Aorta (tissue), 5 donors: ENCODE measurements at places on chromosomes 6 and 20. TPM values are rescaled to one million over a fixed set of nuclear protein-coding genes. Genes with fewer than 3 reads are reported as not detected.

TINAG gene
- not detected for total RNA-seq

IL17A gene
- total RNA-seq = not detected

SPTLC3 gene
- 4.1 TPM for total RNA-seq

SYNGAP1 gene
- 39.4 TPM for total RNA-seq

PPP1R14C gene
- 0.18 TPM for total RNA-seq

SNX9 gene
- 81.5 TPM for total RNA-seq

ELOVL2 gene
- total RNA-seq = 1.5 TPM

SAMD5 gene
- 2.1 TPM for total RNA-seq

DNA sequence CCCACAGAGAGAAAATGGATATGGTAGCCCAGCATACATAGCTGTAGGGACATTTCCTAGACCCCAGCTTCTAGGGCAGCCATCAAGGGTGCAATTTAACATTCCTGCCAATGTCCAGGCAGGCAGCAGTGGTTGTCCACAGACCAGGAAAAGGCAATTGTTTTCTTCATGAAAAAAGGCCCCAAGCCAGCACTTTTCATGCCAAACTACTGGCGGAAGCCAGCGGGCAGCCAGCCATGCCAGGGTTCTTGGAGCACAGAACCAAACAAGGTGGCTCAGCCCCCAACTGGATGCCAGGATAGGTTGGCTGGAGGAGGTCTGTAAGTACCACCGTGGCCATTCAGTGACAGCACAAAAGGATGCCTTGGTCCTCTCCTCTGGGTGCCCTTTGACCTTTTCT is 94.6 kb downstream of the BANF2 start:
- no peak for DNase-seq
- H3K27ac ChIP-seq = no peak overlapping the region
- no peak overlapping the region for H3K4me3 ChIP-seq
- no peaks in the 10 kb centered on the region for H3K27me3 ChIP-seq

DNA sequence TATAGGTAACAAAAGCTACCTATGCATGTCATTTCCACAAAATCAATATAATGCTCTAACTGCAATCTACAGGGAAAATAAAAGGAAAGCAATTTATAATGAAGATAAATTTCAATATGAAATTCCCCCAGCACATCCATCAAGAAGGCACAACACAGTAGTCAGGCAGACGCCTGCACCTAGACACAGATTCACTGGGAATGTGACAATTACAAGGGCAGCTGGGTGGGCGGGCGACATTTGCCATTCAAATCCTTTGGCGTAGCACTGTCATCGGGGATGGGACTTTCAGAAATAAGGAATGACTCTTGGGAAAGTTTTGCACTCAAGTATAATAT is 60.4 kb downstream of the SULF2 start:
- no peak overlapping the region for H3K4me3 ChIP-seq
- H3K4me1 ChIP-seq = peaks cover 4% of the 10 kb centered on the region
- no peak overlapping the region for H3K27ac ChIP-seq
- no peaks in the 10 kb centered on the region for H3K36me3 ChIP-seq

DNA sequence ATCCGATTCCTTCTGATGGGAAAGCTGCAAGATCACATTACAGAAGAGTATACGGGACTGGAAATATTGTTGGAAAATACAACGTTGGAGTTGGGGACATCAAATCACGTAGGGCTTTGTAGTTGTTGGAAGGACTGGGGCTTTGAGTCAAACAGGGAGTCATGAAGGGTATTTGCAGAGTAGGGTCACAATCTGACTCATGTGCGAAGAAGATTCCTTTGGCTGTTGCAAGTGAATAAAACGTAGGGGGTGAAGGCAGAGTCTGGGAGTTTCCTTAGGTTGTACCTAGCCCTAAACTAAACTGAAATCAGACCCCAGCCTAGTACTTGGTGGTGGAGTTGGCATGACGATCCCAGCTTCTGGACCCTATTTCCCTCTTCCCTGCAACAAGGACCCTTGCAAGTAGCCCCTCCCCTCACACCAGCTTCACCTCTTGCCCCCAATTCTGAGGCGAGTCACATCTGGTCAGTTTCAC is 32.3 kb downstream of the SNX5 start:
- H3K27me3 ChIP-seq = no peaks in the 10 kb centered on the region
- H3K4me3 ChIP-seq = no peak overlapping the region
- no peak for DNase-seq
- no peaks in the 10 kb centered on the region for H3K36me3 ChIP-seq
- H3K4me1 ChIP-seq = no peaks in the 10 kb centered on the region

DNA sequence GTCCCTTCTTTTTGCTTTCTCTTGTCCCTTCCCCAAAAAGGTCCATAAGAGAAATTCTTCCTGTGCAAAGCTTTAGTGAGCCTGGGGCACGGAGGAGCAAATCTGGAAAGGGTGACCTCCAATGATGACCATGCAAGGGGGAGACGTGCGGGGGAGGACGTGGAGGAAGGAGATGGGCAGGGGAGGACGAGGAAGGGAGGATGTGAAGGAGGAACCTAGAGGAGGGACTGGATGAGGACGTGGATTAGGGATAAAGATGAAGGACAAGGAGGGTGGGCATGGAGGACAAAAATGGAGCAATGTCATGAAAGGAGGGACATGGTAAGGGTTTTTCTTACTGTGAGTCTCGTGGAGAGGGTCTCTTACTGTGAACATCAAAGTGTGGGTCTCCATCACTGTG is 139.5 kb downstream of the ERMARD start:
- no peak for DNase-seq
- no peak overlapping the region for H3K27ac ChIP-seq
- H3K4me3 ChIP-seq = no peak overlapping the region

DNA sequence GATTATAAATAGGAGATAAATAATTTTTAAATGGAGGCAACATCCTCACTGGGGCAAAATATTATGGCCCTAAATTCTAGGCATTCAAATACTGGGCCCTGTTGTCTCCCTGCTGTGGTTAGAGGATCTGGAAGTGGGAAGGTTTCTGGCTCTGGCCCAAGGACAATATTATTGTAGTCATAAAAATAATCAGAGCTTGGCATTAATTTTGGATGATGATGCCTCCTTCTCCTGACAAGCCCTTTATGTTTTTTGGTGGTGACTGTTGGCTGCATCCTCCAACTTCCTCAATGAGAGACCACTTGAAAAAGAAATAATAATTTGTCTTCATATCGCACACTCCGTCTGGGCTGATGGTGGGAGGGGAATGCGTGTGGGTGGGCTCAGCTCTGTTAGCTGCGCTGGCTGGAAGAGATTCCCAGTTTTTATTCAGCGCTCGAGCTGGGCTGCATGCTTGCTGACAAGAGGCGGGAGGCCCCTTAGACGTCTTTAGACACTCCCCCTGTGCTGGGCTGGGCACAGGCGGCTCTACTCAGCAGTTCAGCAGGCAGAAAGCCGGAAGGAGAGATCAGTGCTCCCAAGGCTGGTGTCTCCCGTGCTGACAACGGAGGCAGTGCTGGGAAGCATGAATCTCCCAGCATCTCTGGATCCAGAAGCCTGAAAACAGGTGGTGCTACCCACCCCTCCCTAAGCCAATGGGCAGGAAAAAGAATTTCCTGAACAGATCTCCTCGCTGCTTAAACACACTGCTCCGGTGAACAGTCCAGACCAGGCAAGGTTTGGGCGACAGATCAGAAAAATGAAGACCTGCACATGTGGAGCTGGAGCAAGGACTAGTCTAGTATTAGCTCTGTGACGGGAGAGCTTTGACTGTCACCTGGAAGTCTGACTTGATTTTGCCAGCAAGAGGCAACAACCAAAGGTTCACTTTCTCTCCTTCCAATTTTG is 97.7 kb downstream of the SYCP2 start:
- no peaks in the 10 kb centered on the region for H3K4me1 ChIP-seq
- no peak overlapping the region for H3K4me3 ChIP-seq
- no peak for DNase-seq
- no peak overlapping the region for H3K27ac ChIP-seq
- H3K27me3 ChIP-seq = no peaks in the 10 kb centered on the region

DNA sequence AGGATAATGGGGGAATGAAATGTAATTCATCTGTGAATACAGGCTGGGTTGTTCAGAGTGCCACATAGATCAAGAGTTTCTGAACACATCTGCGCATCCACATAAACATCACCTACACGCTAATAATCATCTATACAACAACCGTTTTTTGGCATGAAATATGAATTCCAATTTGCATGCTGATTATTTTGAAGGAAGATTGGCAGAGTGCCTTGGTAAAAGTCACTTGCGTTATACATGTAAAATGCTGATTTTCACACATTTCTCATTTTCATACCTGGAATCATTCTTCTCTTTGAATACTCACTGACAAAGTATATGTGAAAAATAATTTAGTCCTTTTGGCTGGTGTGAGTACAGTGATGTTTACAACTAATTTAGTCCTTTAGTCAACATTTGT is 17.7 kb downstream of the COL9A1 start:
- no peaks in the 10 kb centered on the region for H3K36me3 ChIP-seq
- H3K4me1 ChIP-seq = no peaks in the 10 kb centered on the region
- H3K27me3 ChIP-seq = no peaks in the 10 kb centered on the region
- H3K4me3 ChIP-seq = no peak overlapping the region
- no peak for DNase-seq
- H3K27ac ChIP-seq = no peak overlapping the region

GRCh38 chr6:1988843-1989242 is 256.6 kb downstream of the GMDS start:
- H3K27ac ChIP-seq = no peak overlapping the region
- peaks cover 2% of the 10 kb centered on the region for H3K4me1 ChIP-seq
- no peaks in the 10 kb centered on the region for H3K27me3 ChIP-seq
- no peak overlapping the region for H3K4me3 ChIP-seq

DNA sequence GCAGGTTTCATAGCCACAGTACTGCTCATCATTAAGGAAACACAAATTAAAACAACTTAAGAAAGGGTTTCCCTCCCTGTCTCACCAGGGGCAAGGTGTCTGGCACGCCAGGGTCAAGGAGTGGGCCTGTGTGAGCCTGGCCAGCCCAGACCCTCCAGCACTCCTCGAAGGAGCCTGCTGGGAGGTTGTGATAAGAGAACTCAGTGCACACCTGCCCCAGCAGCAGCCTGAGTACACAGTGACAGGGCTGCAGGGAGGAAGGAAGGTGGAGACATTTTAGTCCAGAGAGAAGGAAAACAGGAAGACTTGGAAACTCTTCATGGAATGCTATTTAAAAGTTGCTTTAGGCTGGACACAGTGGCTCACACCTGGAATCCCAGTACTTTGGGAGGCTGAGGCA is 14.1 kb downstream of the NINL start:
- H3K36me3 ChIP-seq = no peaks in the 10 kb centered on the region
- no peaks in the 10 kb centered on the region for H3K27me3 ChIP-seq
- no peak overlapping the region for H3K4me3 ChIP-seq
- DNase-seq = no peak

DNA sequence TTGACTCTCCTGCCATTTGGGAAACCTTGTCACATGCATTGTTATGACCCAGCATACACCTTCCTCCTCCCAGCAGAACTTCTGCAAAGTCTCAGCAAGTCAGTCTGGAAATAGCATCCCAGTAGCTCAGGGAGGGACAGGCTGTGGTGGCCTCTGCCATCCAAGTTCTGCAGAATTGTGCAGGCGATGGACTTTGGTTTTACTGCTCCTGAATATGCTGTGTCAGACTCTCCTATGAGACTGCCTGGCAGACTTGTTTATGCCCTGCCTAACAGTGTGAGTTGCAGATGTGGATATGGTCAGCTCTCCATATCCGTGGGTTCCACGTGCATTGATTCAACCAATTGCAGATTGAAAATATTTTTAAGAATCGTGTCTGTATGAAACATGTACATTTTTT is 52.8 kb downstream of the SNRNP48 start:
- DNase-seq = no peak
- H3K4me3 ChIP-seq = no peak overlapping the region
- no peaks in the 10 kb centered on the region for H3K4me1 ChIP-seq
- H3K36me3 ChIP-seq = no peaks in the 10 kb centered on the region
- H3K27ac ChIP-seq = no peak overlapping the region

GRCh38 chr6:13373488-13373886 is 45.1 kb upstream of the TBC1D7 start:
- no peaks in the 10 kb centered on the region for H3K36me3 ChIP-seq
- H3K27ac ChIP-seq = no peak overlapping the region
- no peak for DNase-seq
- no peak overlapping the region for H3K4me3 ChIP-seq
- H3K4me1 ChIP-seq = no peaks in the 10 kb centered on the region
- no peaks in the 10 kb centered on the region for H3K27me3 ChIP-seq

- no peaks in the 10 kb centered on the region for H3K36me3 ChIP-seq
- no peaks in the 10 kb centered on the region for H3K4me1 ChIP-seq
- H3K4me3 ChIP-seq = no peak overlapping the region
- DNase-seq = no peak
- H3K27ac ChIP-seq = no peak overlapping the region
Measured at GRCh38 chr20:15703171-15703911, 869.9 kb downstream of the KIF16B start.

GRCh38 chr6:56580271-56580670 is 62.4 kb downstream of the DST start:
- no peak for DNase-seq
- H3K4me3 ChIP-seq = no peak overlapping the region
- peaks cover 2% of the 10 kb centered on the region for H3K4me1 ChIP-seq
- peaks cover 5% of the 10 kb centered on the region for H3K36me3 ChIP-seq
- no peaks in the 10 kb centered on the region for H3K27me3 ChIP-seq

DNA sequence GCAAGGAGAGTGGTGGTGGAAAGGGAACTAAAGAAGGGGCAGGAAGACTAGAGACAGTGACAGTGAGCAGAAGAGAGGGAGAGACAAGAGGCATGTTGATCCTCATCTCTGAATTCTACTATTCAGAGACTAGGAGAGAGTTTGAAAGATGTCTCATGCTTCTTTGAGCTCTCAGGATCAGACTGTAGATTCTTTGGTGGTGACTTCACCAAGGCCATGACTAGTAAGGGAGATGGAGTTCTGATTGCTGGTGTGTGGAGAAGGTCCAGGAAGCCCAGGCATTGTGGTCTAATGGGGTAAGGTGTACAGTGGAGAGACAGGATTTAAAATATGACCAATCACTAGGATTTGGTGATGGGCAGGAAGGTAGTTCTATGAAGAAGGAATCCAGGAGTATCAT is 713 bp downstream of the WFDC9 start:
- no peak overlapping the region for H3K4me3 ChIP-seq
- no peaks in the 10 kb centered on the region for H3K27me3 ChIP-seq
- H3K27ac ChIP-seq = no peak overlapping the region
- H3K4me1 ChIP-seq = no peaks in the 10 kb centered on the region
- H3K36me3 ChIP-seq = no peaks in the 10 kb centered on the region
- DNase-seq = no peak

GRCh38 chr6:7295916-7296315 is 17.1 kb downstream of the SSR1 start:
- DNase-seq = no peak
- H3K4me3 ChIP-seq = no peak overlapping the region
- no peaks in the 10 kb centered on the region for H3K27me3 ChIP-seq
- H3K27ac ChIP-seq = no peak overlapping the region
- H3K4me1 ChIP-seq = no peaks in the 10 kb centered on the region

DNA sequence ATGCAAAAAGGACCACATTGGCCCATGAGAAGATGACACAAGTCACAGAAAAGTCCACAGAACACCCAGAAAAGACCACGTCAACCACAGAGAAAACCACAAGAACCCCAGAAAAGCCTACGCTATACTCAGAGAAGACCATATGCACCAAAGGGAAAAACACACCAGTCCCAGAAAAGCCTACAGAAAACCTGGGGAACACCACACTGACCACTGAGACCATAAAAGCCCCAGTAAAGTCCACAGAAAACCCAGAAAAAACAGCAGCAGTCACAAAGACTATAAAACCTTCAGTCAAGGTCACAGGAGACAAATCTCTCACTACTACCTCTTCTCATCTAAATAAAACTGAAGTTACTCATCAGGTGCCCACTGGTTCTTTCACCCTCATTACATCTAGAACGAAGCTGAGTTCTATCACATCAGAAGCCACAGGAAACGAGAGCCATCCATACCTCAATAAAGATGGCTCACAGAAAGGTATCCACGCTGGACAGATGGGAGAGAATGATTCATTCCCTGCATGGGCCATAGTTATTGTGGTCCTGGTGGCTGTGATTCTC is 11.2 kb downstream of the MUCL3 start:
- no peak overlapping the region for H3K27ac ChIP-seq
- no peaks in the 10 kb centered on the region for H3K36me3 ChIP-seq
- no peaks in the 10 kb centered on the region for H3K4me1 ChIP-seq
- no peak for DNase-seq
- no peaks in the 10 kb centered on the region for H3K27me3 ChIP-seq
